Keratinocyte (primary cell): ENCODE measurements at places on chromosomes 2 and 18.

GRCh38 chr2:60500861-60501260 lies 52.6 kb downstream of the BCL11A start:
- DNase-seq = no peak

DNA sequence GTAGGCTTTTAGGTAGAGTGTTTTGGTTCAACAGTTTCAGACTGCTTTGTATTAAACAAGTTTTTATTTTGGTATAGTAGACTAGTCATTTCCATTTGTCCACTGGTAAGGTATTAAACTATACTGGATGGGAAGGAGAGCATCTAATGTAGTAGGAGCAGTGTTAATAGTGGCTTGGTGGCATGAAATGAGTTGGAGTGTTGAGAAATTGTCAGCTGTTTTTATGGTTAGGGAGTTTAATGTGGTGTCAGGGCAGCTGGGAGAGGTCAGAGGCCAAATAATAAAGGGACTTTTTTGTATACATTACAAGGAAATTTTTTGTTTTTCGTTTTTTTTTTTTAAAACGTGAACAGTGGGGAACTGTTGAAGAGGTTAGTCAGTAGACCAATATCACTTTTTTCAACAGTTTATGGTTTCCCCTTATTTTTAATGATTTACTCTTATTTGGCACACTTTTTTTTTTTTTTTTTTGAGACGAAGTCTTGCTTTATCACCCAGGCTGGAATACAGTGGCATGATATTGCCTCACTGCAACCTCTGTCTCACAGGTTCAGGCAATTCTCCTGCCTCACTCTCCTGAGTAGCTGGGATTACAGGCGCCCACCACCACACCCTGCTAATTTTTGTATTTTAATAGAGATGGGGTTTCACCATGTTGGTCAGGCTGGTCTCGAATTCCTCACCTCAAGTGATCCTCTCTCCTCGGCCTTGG lies 21.2 kb downstream of the ACTR3 start:
- no peak for DNase-seq

GRCh38 chr2:13413989-13414388 lies 697.3 kb downstream of the TRIB2 start:
- DNase-seq = no peak

DNA sequence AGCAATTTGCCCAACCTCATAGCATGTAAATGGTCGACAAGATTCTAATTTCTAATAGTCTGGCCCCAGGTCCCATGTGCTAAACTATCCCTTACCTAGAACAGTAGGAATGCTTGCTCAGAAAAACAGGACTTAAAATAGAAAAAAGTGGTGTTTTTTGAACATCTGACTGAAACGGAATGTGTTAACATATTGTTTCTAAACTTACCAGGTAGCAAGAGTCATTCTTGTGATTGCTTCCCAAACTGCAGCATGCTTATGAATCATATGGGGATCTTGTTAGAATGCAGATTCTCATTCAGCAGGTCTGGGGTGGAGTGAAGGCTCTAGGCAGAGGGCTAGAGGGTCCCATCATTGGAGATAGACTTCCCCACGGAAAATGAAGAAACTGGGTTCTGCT lies 5.8 kb upstream of the SLC20A1 start:
- no peak for DNase-seq

GRCh38 chr2:60356346-60356745 lies 197.1 kb downstream of the BCL11A start:
- DNase-seq = no peak

DNA sequence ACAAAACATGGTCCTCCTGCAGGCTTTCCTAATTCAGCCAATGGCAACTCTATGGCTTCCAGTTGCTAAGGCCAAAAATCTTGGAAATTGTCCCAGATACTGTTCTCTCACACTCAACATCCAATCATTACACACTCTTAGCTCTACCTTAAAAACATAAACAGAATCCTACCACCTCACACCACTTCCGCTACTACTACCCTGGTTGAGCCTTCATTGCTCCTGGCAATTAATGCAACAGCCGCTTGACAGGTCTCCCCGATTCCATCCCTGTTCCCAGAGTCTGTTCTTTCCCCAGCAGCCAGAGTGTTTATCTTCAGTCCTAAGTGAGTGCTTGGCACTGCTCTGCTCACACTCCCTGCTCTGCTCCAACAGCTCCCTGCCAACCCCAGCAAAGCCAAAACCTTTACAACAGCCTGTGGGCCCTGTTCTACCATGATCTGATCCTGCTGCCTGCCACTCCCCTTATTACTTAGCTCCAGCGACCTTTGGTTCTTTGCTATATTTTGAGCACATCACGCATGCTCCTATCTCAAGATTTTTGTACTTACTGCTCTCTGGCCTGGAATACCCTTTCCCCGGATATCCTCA lies 67.5 kb upstream of the AMMECR1L start:
- no peak for DNase-seq

GRCh38 chr2:215554689-215555498 lies 119.0 kb upstream of the FN1 start:
- no peak for DNase-seq

- DNase-seq = peak; percentile 77
These were observed 858 bp downstream of the TP53I3 start for GRCh38 chr2:24083567-24084385.

- DNase-seq = peak; percentile 15
These were observed 920 bp downstream of the GULP1 start for GRCh38 chr2:188292348-188293239.

GRCh38 chr2:13818002-13818401 lies 814.5 kb upstream of the LRATD1 start:
- DNase-seq = no peak

DNA sequence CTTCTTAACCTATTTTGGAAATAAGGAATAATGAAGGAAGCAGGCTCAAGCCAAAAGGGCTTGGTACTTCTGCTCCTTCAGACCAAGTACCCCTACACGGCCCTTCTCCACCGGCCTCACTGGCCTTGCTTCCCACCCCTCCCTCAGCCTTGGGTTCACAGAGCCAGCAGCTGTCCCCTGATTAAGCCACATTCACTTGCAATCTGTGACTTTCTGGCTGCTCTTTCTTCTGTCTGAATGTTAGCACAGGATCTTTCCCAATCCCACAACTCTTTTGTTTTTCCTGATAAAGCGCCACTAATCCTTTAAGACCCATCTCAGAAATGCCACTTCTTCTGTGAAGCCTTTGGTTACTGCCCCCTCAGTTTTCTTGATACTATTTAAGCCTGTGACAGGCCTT lies 52.4 kb downstream of the REEP1 start:
- no peak for DNase-seq
